Right forelimb (tissue), 1 donor: ENCODE measurements at places on chromosomes 5 and 9.

GRCh38 chr5:92641031-92641962 is 939.7 kb downstream of the NR2F1-AS1 start:
- DNase-seq: no peak

DNA sequence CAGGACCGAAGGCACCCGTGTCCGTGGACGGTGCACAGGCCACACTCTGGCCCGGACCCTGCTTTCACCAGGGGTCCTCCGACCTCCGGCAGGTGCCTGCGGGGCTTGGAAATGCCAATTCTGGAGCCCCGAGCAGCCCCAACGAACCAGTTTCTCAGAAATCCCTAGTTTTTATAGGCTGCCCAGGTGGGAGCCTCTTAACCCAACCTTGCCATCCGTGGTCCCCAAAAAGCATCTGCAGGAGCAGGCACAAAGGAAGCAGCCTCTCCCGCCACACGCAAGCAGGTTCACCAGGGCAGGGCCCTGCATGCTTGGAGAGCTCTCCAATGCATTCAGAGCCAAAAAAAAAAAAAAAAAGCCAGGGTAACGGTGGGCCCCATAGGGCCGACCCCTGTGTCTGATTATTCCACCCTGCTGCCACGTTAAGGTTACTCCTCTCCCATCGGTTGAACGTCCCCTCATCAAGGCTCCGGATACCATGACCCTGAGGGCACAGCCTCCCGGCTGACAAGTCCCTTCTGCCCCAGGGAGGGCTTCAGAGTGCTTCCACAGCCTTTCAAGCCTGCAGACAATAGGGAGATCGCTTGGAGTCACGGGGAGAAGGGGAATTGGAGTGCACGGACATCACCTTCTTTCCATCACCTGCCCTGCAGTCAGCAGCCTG is 796 bp upstream of the TPRN start:
- no peak for DNase-seq

GRCh38 chr5:31530541-31531265 is 1.2 kb downstream of the DROSHA start:
- no peak for DNase-seq

DNA sequence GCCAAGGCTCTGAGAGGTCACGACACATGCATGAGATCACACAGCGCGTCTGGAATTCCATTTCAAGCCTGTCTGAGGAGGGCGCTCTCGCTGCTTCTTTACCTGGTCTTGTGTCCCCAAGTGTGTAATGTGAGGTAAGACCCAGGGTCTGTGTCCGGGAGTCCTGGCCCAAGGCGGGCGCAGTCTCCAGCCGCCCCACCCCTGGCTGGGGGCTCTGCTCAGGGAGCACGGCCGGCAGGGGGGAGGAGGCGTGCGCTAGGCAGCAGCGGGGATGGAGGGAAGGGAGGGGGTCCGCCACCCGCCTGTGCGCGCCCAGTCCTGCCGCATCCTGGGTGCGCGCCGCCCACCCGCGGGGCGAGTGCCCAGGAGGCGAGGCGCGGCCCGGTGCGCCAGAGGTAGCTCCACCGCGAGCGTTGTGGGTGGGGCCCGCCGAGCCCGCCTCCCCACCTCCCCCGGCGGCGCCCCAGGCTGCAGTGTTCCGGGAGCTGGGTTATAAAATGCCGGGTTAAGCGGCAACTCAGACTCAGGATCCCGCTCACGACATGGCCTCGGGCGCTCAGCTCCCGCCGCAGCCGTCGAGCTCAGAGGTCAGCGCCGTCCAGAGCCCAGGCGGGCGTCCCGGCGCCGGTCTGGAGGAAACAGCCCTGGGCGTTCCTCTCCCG is at the start of gene CCNI2:
Gene CCNI2, plus strand, starts transcription at position 473 of the 662 bp plus-strand sequence. Its CDS starts 70 bp downstream, at position 543.
- DNase-seq: no peak
